ENCODE measurements at places on chromosomes 11 and 22.

- DNase-seq: no peak
Observed at GRCh38 chr11:46664612-46665011, 35.8 kb downstream of the ARHGAP1 start.

DNA sequence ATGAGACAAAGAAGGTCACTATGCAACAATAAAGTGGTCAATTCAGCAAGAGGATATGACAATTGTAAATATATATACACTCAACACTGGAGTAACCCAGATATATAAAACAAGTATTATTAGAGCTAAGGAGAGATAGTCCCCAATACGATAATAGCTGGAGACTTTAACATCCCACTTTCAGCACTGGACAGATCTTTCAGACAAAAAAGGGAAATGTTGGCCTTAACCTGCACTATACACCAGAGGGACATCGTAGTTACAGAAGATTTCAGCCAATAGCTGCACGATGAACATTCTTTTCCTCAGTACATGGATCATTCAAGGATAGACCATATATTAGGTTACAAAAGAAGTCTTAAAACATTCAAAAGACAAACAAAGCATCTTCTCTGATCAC lies 29.9 kb downstream of the PIWIL3 start:
- no peak for DNase-seq

GRCh38 chr22:48797731-48798130 lies 1029.9 kb downstream of the BRD1 start:
- no peak for DNase-seq

DNA sequence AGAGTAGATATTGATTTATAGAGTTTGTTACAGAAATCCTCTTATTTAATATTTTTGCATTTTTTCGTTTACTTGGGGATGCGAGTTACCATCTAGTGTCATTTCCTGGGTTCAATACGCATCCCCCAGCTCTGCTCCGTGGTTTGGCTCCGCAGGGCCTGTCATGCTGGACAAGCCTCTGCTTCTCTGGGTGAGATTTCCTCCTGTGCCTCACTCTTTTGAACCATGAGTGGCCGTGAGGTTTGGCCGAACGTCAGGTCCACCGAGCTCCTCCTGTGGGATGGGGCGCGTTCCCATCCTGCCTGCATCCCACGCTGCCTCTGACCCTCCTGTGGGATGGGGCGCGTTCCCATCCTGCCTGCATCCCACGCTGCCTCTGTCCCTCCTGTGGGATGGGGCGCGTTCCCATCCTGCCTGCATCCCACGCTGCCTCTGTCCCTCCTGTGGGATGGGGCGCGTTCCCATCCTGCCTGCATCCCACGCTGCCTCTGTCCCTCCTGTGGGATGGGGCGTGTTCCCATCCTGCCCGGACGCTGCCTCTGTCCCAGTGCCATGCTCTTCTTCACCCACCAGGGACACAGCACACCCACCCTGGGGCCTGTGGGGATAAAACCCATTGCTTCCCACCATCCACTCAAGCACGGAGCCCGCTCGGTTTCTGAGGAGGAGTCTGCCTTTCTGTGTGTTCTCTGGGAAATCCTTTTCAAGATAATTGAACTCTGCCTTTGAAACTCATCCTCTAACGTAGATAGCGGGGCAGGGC lies 506.8 kb downstream of the BRD1 start:
- no peak for DNase-seq

GRCh38 chr11:62044639-62045121 lies 77.2 kb upstream of the FTH1 start:
- no peak for DNase-seq

- no peak for DNase-seq
Observed at GRCh38 chr11:36296884-36297543, 926 bp downstream of the PRR5L start.

DNA sequence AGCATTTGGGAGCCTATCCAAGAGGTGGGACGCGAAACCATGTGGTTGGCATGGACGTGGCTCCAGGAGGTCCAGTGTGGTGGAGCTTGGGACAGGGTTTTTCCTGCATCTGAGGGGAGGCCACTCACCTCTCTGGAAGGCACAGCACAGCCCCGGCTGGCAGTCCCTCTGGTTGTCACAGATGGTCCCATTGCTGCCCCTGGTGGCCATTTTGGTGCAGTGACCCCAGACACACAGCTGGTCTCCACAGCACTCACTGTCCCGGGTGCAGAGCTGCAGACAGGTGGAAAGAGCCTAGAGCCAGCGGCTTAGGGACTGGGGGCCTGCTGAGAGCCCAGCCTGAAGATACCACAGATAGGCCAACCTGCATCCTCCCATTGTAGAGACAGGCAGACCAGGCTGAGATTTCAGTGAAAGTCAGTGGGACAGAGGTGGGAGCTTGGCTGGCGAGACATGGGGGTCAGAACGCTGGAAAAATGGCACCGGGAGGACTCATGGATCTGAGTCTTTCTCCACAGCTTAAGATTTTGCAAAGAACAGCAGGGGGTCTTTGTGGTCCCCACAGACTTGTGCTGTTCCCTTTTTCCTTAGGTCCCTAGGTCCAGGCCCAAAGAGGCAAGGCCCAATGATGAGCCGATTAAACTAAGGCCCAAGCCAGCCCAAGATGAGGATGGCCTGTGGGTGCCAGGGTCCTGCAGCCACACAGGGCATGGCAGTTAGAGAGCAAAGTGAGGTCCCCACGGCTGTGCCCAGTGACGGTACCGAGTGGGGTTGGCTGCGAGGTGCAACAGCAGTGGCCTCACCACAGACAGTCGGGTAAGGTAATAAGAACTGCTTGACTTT lies 41.4 kb downstream of the DKK3 start:
- DNase-seq: peak; percentile 24

DNA sequence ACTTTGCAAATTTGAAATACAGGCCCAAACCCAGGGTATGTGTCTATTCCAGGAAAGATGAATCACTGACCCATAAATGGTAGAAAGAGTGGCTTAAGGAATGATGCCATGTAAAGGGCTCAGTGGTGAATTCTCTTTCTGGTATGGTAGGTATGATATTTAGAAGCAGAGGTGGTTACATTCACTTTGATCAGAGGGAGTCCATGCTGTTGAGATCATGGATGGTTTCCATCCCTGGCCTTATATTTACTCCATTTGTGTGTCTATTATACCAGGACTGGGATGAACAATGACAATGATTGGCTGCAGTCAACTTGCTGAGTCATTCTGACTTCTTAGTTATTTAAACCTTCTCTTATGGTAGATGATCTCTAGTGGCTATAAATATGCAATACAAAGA lies 419.8 kb upstream of the LRRC4C start:
- DNase-seq: no peak

GRCh38 chr22:22618448-22618847 lies 26.0 kb upstream of the GGTLC2 start:
- DNase-seq: no peak

GRCh38 chr11:79437981-79438630 lies 2.7 kb downstream of the TENM4 start:
- no peak for DNase-seq
